ENCODE measurements at places on chromosomes 12 and 14.

- DNase-seq, result no peak
These were observed 127.4 kb downstream of the CRADD start for GRCh38 chr12:93804392-93805179.

GRCh38 chr12:108641446-108642268, 8.0 kb upstream of the SELPLG start:
- no peak for DNase-seq

DNA sequence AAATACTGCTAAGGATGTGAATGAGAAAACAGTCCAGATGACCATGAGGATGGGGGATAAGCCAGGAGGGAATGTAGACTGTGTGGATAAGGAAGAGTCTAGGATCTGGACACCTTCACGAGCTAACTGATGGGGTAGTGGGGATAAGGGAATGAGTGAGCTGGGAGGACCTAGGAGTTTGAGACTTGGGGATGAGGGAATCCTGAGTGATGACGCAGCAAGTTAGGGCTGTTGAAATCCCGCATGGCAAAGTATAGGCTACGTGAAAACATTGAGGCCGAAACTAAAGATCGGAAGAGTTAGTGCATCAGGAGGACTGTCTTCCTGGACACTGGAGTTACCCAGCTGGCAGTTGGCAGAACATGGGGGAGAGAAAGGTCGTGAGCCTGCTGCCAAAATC, 129.2 kb upstream of the EEA1 start:
- DNase-seq, result no peak

- no peak for DNase-seq
These were observed 27.9 kb upstream of the DEGS2 start for GRCh38 chr14:100187247-100187833.

DNA sequence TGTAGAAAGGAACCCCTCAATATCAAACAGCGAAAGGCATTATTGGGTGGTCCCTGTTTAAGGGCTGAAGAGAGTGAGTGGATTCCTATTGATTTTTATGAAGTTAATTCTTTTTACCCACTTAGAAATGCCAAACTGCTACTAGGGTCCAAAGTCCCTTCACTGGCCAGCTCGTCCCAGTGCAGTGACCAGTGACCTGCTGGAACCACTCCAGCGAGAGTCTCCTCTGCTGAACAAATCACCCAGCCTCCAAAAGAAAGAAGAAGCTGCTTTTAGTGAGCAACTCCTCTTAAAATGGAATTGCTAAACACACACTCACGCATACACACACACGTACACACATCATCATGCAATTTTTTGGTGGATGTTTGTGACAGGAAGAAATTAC, 198.2 kb upstream of the PLEKHG7 start:
- no peak for DNase-seq

- no peak for DNase-seq
These were observed 36.9 kb downstream of the DIO3 start for GRCh38 chr14:101598159-101598558.

DNA sequence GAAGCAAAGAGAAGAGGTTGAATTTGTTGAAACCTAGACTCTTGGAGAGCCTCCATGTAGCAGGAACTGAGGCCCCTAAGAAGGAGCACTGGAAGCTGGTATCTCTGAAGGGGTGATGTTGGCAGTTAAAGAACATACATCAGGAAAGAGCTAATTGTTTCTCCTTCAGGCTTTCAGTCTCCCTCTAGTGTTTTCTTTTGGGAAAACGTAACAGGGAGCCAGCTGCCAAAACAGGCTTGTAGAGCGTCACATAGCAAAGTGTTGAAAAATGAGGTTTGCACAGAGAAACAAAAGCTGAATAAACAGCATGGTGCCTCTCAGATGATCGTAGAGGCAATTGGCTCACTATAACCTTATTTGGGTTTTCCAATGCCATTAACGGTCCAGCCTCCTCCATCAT, 46.9 kb upstream of the CAND1 start:
- peak; percentile 20 for DNase-seq

DNA sequence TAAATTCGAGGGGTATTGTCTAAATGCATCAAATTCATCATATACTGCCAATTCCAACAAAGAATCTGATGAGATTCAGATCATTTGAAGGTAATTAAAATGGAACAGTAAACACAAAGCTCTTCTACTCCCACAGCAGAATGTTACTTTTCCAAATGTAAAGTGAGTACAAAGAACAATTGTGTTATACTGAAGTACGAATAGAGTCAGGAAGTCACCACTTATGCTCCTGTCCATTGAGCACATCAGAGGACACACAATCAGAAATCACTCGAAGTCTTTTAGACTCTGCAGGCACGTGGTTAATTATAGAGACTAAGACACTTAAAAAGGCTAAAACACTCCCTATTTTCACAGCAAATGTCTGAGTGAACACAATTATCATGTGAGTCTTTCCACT, 388.5 kb upstream of the MIS18BP1 start:
- DNase-seq, result no peak

- DNase-seq, result no peak
These were observed 53.9 kb downstream of the TTLL5 start for GRCh38 chr14:75714991-75715390.

- DNase-seq, result no peak
These were observed 21.4 kb downstream of the ABCB9 start for GRCh38 chr12:122944605-122945592.

DNA sequence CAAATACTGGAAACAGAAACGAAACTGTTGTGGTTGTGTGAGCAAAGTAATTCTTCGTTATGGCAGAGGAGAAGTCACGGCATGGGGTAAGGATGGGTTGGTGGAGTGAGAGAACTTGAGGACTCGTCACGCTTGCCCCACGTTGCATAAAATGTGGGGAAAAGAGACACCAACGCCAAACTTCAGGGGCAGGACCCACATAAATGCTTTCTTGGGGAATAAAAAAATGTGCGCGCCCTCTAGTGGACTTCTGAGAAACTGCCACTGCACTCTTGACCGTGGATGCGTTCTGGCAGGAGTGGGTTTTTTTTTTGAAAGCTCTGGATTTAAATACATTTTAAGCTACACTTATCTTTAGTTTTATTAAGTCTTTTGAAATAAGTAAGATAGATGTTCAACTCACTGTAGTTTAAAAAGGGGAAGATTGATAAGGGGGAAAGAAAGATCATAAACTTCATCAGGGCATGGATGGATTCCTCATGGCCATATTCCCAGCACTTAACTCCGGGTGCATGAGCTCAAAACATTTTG, 4.1 kb upstream of the IGF1 start:
- peak; percentile 22 for DNase-seq

DNA sequence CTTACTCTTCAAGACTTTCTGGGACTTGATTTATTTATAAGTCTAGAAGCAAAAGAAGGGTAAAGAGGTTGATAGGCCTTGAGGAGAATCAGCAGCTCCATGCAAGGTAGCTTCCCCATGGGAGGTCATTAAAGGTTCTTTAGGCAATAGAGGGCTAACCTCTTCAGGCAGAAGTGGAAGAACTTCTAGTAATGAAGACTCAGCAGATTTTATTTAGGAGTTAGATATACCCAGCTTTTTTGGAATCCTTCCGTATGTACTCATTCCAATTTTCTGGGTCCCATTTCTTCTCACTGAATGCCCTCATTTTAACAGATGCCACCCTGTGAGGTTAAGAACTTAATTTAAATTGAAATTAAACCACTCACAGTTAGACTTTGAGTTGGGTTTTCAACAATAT, 565.6 kb downstream of the LRFN5 start:
- DNase-seq, result no peak

GRCh38 chr12:97476255-97476654, 13.7 kb downstream of the RMST start:
- no peak for DNase-seq

DNA sequence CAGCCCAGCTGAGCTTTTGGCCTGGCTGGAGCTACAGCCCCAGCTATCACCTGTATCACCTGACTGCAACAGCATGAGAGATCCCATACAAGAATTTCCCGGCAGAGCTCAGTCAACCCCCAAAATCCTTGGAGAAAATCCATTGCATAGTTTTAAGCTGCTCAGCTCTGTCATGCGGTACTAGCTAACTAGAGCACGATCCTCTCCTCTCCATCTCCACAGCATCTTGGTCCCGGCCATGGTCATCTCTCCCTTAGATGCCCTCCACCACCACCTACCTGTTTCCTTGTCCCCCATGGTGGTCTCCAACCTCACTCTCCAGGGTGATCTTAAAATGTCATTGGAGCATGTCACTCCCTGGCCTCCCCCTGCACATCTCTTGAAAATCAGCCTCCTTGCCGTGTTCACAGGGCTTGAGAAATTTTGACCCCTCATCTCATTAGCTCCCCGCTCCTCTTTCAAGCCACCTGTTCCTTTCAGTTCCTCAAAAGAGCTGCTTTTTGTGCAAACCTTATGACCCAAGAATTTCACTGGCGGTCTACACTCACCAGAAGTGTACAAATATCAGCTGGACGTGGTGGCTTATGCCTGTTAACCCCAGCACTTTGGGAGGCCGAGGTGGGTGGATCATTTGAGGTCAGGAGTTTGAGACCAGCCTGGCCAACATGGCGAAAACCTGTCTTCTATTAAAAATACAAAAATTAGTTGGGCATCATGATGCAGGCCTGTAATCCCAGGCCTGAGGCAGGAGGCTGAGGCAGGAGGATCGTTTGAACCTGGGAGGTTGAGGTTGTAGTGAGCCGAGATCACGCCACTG, 8.1 kb upstream of the CLMN start:
- no peak for DNase-seq

GRCh38 chr12:106601496-106601895, 18.7 kb downstream of the RFX4 start:
- no peak for DNase-seq

GRCh38 chr14:35231207-35231760, 60.9 kb upstream of the PSMA6 start:
- DNase-seq, result no peak

DNA sequence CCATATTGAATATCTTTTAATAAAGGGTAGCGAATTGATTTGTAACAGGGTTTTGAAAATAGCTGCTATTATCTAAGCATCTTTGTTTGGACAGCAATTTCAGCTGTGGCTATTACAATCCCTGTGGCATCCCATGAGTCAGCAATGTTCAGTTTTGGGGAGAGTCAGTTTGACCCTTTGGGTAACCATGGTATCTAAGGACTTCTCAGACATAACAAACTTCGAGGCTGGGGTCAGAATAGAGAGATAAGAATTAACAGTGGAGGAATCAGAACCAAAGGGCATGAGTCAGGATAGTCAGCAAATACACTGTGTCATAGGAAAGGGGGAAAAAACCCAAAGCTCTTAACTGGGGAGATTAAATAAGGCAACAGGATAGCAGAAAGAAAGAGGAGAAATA, 11.7 kb upstream of the PTHLH start:
- no peak for DNase-seq

- no peak for DNase-seq
These were observed 67.5 kb downstream of the GALNT16 start for GRCh38 chr14:69327507-69327906.

GRCh38 chr12:47808050-47808449, 11.7 kb downstream of the HDAC7 start:
- DNase-seq, result peak; percentile 14

DNA sequence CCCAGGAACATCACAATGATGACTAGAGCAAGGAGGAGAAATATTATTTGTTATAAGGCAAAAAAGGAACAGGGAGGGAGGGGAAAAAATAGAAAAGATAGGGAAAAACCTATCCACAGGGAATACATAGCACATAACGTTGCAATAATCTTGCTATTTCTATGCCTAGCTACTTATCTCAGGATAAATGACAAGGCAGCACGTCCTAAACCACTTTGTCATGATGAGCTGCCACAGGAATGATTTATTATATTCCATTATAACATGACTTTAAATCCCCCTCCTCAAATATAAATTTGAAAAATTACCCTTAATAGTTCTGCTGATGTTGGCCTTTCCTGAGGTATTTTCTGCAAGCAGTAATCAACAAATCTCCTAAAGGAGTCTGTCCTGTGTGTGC, 76.7 kb downstream of the PEBP1 start:
- no peak for DNase-seq

GRCh38 chr12:12356896-12357718, at the start of gene BORCS5:
BORCS5 (plus strand) TSS chr12:12357078; CDS start chr12:12357452, 374 bp downstream.
- peak; percentile 97 for DNase-seq

DNA sequence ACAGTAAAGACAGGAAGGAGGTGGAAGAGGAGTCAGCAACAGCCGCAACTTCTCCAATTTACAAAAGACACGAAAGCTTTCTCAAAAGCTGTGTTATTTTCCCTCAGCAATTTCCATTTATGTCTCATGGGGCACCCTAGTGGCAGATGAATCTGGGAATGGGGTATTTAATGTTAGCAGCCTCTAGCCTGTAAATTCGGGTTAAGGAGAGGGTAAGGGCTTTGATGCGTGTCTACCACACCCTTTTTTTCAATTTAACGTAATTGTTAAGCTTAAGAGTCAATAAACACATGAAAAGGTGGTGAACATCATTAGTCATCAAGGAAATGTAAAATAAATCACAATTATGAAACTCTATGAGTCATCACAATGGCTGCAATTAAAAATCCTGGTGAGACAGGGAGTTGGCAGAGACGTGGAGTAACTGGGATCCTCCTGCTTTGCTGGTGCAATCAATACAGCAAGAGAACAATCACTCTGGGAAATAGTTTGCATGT, 986.4 kb downstream of the AACS start:
- DNase-seq, result no peak

GRCh38 chr14:48584031-48584430, 908.6 kb upstream of the MDGA2 start:
- no peak for DNase-seq

DNA sequence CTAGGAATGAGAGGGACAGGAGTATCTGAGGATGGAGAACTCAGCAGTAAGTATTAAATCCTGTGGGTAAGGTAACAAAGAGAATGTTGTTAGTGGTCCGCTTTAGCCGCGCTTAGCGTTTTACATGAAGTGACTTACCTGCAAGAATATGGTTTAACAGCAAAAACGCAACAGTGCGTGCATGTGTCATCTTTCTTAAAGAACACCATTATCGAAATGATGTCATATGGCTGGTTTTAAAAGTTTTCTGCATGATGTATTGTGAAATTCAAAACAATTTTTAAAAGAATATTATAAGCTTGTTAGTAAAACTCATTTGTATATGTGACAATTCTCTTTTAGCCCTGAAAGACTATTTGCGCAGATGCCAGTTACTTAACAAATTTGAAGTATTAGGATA, 1.7 kb downstream of the LEMD3 start:
- no peak for DNase-seq

DNA sequence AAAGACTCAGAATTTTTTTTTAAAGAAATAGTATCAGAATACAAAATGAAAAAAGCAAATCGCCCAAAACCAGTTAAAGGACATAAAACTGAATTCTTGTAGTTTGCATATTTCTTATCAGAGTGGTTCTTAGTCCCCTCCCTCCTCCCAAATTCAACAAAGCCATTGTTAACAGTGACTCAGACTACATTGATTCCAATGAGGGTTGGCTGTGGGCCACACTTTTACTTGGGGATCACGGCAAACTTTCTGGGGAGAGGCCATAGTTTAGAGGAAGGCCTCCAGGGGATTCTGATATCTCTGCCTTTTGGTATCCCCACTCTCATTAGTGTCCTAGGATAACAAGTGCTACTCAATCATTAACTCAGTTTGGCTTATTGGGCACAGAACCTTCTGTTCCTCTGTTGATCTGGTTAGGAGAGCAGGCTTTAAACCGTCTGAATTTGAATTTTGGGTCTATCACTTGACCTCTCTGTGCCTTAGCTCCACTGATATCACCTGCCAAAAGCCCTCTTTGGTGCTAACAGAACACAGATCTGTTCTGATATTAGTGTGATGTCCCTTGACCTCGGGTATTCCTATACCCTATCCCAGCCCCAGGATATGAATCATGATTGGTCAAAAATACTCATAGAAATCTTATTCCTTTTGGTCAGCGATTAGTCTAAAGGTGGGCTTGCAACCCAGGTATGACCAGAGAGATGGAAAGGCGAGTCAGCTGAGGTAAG, 45.2 kb upstream of the APPL2 start:
- DNase-seq, result no peak

- DNase-seq, result peak; percentile 21
These were observed 764 bp downstream of the DYNLL1 start for GRCh38 chr12:120496413-120497340.

GRCh38 chr12:12720672-12721161, 3.5 kb downstream of the CDKN1B start:
- DNase-seq, result no peak

Measured in NCI-H1436 (cell line).